ENCODE measurements at places on chromosomes 5 and 9.

- no peak for DNase-seq
Observed at GRCh38 chr9:135030566-135031226, 56.8 kb upstream of the OLFM1 start.

DNA sequence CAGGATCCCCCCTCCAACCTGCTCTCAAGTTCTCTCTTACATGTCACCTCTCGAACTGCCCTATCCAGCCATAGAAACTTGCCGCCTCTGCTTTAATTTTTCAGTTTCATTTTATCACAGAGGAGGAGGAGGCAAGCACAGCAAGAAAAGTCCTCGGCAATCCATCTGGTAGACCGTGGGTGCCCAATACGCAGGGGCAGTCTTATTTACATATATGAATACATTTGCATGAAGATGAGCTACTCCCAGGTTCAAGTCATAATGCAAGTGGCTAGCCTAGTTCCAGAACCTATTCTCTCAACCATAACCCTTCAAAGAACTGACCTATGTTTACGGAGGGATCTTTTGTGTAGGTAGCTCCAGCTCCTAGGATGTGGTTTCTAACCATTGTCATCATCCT, 223.2 kb upstream of the PANK3 start:
- no peak for DNase-seq

DNA sequence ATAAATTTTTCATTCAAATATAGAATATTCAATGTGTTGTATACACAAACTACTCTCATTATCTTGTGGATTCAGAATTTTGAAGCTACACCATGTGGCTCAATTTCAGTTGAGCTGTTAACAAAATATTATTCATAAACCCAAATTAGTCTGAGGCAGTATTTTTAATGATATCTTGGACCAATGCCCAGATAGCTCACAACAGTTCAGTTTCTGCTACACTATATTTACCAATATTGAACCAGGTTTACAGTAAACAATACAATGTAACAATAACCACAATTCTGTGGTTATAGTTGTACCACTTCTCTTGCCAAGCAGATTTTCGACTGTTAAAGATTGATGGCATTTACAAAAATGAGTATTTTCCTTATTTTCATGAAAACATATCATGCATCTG, 99.9 kb downstream of the SSBP2 start:
- no peak for DNase-seq

DNA sequence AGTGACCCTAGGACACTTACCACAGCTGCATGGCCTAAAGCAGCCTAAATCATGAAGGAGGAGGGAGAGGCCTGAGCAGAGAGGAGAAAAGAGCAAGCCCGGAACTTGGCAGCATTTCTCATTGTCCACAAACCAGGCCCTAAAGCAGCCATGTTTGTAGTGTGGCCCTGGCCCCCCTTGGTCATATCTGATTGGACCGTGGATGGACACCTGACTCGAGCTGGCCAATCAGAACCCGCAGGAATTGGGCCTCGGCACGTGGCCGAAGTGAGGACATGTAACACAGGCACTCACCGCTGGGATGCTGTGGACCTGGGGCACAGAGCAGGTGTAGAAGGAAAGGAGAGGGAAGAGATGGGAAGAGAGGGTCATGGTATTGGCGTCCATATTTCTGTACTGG, 56.9 kb downstream of the ASS1 start:
- DNase-seq, result no peak

DNA sequence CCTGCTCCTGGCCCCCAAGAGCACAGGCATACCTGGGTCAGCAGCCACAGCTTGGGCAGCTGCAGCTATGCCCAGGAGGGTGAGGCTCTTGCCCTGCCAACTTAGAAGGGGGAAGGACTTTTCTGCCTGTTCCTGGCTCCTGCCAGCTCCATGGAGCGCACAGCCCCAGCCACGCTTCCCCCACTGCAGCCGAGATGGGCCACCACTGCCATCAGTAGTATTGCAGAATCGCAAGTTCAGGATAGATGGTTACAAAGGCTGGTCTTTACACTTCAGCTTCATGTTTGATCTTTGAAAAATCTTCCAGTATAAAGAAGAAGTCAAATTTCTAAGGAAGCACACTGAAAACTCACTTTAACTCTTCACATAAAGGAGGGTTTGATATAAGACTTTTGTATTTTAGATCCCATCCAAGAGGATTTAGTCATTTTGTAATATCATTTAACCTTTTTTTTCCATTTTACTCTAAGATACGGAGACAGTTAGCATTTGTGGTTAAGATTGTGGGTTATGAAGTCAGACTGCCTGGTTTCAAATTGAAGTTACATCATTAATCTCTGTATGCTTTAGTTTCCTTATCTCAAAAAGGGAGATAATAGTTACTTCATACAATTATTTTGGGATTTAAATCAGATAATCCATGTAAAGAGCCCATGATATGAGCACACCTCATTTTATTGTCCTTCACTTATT, 81.8 kb downstream of the NLN start:
- DNase-seq, result no peak

GRCh38 chr9:131995382-131995781, 84.3 kb downstream of the MED27 start:
- peak; percentile 72 for DNase-seq

DNA sequence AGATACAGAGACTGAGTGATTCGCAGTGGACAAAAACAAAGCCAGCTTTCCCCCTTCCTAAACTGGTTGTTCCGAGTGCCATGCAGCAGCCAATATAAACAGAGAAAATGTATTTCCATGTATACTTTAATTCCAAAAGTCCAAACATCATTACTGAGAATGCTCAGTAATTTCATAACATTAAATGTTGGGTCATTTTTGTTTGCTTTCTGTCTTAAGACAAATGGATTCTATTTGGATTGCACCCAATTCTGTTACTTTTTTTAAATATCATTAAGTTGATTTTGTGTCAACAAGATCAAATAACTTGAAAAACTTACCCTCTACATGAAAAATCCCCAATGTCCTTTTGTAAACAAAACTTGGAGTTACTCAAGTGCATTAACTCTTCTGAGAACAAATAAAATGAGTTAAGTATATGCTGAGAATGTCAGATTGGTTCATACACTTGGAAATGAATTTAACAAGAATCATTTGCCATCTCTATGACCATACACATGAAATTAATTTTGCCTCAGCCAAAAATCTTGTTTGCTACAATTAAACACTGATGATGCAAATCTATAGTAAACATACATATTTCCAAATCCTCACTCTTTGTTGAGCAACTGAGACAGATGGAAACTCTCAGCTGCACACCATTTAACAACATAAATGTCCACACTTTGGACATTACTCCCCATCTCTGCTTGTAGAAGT, 19.4 kb downstream of the LURAP1L start:
- DNase-seq, result peak; percentile 53

DNA sequence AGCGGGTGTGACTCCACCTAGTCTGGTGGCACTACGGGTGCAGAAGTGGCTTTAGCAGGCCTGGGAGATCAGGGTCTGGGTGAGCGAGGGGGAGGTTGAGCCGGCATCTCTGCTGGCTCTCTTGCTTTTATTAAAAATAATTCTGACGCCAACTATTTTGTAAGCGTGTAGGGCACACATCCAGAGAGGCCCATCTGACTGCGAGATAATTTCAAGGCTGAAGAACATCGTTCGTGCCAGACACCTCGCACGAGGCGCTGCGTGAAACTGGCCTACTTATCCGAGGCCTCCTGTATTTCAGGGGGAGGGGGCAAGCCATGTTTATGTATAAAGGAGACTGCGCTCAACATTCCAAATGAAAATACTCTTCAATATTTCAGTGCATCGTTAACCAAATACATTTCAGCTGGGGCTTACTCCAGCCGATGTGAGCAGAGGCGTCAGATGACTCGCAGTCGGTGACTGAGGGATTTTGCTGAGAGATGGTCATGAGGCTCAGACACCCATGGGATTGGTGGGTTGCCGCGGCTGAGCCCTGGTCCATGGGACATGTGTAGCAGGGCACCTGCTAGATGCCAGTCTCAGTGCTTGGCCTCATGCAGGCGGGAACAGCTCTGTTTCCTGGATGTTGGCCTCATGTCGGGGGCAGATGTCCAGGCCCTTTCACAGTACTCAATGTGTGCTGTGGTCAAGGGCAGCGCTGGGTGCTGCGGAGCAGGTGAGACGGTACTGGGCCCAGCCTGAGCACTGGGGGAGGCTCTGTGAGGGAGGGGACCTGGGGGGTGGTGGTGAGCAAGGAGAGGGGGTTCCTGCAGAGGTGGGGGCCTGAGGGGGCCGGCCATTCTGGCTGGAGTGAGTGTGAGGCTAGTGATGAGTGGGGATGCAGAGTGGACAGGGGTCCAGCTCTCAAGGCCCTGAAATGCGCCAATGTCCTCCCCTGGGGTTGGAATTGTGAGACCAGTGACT, 201.5 kb downstream of the DAB2IP start:
- DNase-seq, result no peak

DNA sequence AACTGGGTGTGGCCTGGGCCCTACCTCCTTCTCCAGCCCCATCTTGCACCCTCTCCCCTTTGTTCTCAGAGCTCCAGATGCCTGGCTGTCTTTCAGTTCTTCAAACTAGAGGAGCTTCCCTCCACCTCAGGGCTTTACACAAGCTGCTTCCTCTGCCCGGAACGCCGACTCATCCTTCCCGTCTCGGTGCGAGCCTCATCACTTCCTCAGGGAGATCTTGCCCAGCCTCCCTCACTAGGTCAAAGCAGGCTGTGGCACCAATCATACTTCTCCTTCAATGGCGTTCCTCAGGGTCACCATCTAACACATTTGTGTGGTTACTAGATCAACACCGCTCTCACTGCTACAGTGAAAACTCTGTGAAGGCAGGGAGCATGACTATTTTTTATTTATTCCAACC, 56.2 kb upstream of the ZSWIM6 start:
- DNase-seq, result peak; percentile 84

DNA sequence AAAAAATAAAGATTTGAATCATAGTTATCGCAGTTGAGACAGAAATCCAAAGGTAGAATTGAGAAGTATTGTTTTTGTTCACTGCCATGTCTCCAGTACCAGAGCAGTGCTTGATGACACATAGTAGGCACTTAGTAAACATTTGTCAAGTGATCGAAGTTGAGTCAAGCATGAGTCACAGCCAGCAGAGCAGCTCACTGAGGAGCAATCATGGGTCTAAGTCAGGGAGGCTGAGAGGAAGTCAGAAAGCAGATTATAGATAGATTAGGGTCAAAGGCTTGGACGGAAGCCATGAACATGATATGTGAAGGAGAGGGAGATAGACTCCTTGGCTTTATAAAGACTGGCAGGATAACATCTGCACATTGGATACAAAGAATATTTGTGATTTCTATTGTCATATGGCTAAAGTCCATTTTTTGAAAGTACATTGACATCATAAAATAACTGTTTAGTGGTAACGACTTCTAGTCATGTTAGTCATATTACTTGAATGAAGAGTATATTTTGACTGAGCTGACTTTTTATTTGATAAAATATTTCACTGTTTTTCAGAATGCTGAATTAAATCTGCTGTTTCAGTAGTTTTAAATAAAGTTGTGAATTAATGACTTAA, 168.5 kb downstream of the RAB3C start:
- peak; percentile 45 for DNase-seq

DNA sequence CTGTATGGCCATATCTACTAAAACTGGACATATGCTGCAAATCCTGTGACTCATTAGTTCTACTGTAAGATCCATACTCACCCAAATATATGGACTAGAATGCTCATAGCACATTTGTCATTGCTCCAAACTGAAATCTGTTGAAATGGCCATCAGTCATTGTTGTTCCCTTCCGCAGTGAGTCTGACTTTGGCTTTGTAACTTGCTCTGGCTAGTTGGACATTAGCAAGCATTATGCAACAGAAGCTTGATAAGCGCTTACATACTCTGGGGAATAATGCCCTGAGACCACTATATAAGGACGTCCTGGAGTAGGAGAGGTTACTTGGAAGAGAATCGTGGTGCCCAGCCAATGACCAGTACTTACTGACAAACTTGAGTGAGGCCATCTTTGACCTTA, 9.0 kb downstream of the KIAA1958 start:
- no peak for DNase-seq

GRCh38 chr5:127957701-127958239, 125.8 kb upstream of the SLC12A2 start:
- no peak for DNase-seq

- no peak for DNase-seq
Observed at GRCh38 chr5:168273056-168273980, 18.1 kb upstream of the WWC1 start.

DNA sequence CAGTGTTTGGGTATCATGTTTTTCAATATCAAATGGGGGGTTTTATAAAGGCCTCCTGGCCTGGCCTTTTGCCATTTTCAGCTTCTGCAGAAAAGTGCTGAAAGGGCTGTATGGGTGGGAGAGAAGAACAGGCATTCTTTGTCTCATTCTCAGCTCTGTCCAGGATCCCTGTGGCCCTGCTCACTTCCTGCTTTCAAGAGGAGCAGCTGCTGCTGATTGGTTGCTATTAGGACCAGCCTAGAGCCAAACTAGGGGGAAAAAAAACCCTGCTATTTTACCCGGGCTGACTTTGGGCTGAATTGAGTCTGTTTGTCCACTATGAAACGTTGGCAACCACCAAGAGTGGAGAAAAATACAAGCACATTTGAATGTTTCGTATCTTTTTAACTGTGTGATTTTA, 117.1 kb downstream of the CMYA5 start:
- DNase-seq, result no peak

- no peak for DNase-seq
Observed at GRCh38 chr9:27108981-27109541, at the start of gene TEK. Gene TEK, plus strand, starts transcription at chr9:27109225. Its CDS starts 366 bp downstream, at chr9:27109591.

- no peak for DNase-seq
Observed at GRCh38 chr5:1132570-1132969, 20.7 kb upstream of the SLC12A7 start.

GRCh38 chr9:116435706-116436105, 251.4 kb upstream of the TRIM32 start:
- no peak for DNase-seq

DNA sequence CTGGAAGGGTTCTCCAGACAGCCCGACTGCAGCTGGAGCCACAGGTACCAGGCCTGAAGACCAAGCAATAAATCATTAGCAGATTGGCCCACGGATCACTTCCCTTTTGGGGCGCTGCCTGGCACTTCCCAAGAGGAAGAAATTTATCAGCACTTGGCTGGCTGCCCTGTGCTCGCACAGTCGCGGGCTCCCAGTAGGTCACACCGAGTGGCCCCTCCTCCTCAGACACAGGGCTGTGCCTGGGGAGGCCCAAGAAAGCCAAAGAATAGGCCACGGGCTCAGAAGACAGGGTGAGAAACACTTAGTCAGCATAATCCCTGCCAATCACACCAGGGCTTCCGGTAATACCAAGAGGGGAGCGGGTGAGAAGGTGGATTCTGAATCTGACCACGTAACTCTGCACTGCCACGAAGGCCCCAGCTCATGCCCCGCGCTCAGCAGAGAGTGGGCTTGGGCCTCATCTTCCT, 115.7 kb upstream of the MSX2 start:
- peak; percentile 7 for DNase-seq

GRCh38 chr5:14737291-14737690, 72.8 kb downstream of the OTULIN start:
- no peak for DNase-seq

DNA sequence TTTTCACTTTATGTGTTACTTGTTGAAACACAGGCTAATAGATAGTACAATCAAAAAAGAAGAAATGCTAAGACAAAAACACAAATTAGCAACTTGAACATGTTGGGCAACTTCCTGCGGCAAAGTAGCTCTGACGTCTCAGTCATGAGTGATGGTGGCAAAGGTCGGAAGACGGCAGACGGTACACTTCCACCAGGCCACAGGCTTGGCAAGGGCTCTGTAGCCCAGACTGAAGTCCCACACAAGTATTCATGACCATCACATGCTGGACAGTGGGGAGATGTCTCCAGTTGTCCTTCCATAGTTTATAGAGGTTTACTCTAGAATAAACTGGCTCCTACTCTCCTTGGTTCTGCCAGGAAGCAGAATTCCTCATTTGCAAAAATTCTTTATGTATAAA, 831.3 kb downstream of the MTRR start:
- DNase-seq, result no peak
